Fibroblast of pulmonary artery (primary cell): ENCODE measurements at places on chromosomes 7 and 10.
A peak's percentile ranks its signal among the peaks of the same experiment; 100 is the strongest.

DNA sequence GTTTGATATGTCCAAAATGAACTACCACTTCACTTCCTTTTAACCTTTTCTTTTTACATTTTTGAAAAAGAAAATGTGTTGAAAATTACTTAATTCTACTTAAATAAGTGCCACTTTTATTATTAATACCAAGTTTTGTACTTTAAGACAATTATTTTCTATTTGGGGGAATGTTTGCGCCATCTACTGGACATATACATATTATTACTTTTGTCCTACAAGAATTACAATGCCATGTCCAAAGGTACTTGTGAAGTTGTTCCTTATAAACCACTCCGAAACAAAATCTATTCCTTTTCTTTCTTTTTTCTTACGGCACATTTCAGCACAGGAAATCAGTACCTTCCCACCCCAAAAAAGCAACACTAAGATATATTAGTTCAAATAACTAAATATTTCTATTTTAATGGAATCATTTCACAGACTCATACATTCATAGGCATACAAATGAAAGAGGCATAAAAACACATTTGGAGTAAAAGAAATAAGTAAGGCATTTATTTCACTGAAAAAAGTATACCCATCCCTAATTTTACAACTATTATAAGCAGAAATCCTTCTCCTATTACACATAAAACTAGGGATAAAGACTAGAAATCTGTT lies 169.9 kb downstream of the RNF133 start:
- peak; percentile 71 for DNase-seq

GRCh38 chr7:1906087-1906830 lies 236.2 kb downstream of the ELFN1 start:
- DNase-seq = no peak

DNA sequence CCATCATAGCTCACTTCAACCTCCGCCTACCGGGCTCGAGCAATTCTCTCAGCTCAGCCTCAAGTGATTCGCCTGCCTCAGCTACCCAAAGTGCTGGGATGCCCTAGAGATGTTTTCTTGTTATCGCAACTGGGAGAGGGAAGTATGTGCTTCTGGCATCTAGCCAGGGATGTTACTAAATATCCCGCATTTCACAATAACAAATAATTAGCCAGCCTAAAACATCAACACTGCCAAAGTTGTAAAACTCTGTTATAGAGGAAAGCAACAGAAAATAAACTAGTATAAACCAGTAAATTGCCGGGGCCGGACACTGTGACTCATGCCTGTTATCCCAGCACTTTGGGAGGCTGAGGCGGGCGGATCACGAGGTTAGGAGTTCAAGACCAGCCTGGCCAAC lies 7.2 kb downstream of the INA start:
- DNase-seq = peak; percentile 62

DNA sequence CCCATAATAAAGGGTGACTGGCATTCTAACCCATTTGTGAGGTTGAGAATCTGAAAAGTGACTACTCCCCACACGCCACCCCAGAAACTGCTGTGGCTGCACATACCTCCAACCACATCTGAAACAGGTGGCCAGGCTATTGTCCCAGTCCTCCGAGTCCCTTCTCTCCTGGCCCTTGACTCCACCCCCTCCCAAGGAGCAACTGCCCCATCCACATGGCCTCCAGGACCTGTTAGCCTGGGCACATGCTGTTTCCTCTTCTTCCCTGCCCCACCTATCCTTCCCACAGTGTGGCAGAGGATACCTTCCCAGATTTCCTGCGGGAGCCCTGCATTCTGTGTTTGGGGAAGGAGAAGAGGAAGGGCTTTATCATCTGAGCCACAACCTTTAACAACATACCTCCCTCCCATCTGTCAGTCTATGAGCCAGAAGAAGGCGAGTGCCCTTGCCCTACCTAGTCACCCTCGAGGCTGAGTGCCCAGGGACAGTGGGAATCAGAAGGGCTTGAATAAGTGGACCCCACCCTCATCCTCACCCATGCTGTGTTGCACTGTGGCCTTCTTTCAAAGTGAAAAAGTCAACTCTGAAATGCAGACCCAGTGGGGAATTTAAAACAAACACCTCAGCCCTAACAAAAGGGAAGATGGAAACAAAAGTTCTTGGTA lies 11.9 kb downstream of the STEAP1B start:
- DNase-seq = no peak

DNA sequence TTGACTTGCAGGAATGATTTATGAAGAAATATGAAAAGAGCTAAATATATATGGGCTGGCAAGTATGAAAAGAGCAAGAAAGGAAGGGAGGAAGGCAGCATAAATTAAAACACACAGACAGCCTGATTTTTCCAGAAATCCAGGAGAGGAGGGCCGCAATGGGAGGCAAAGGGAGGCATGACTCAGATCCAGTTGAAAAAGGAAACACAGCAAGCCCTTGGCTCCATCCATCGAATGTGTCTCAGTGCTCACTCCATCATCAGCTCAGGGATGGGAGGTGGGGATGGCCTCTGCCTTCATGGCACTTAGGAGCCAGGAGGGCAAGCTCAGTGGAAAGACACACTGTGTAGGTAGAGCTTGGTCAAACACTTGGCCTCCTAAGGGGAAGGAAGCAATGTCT lies 75.7 kb upstream of the PDZD8 start:
- DNase-seq = no peak

- DNase-seq = no peak
Measured at GRCh38 chr7:726854-727103, 280 bp downstream of the DNAAF5 start.

DNA sequence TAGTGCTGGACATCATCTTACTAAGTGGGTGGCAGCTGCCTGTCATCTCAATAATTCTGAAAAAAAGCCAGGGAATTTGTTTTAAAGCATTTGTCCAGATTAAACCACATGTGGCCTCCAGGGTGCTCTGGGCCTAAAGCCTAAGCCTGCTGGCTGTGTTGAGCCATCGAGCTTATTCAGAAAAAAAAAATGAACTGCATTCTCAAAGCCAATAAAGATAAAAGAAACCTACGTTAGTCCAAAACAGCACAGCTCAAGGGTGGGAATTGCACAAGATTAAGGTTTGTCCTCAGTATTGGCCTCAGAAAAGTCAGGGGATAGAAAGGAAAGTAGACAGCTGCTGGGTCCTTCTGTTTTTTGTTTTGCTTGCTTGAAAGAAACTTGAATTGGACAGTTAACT lies 22.6 kb upstream of the PRTFDC1 start:
- peak; percentile 96 for DNase-seq

DNA sequence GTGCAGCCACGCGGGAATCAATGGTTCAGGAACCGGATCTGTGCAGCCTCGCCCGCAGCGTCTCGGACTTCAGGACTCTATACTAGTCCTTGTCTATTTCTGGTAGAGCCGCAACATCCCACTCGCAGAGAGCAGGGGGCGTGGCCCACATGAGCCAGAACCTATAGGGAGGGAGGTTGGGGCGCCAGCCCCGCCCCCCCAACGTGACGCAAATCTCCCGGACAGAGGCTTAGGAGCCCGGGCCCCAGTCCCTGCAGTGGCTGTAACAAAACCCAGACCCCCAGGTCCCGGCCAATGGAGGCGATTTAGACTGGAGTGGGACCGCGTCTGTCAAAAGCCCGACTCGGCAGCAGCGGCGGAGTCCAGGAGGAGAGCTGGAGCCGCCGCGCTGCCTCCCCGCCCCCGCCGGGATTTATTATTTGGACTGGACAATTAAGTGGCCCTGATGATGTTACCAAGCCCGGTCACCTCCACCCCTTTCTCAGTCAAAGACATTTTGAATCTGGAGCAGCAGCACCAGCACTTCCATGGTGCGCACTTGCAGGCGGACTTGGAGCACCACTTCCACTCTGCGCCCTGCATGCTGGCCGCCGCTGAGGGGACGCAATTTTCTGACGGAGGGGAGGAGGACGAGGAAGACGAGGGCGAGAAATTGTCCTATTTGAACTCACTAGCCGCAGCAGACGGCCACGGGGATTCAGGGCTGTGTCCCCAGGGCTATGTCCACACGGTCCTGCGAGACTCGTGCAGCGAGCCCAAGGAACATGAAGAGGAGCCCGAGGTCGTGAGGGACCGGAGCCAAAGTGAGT lies at the start of gene NKX2-3:
Gene NKX2-3 (plus strand): TSS at position 256 of the 809 bp plus-strand sequence. CDS start 190 bp downstream, at position 446.
- DNase-seq = peak; percentile 33

DNA sequence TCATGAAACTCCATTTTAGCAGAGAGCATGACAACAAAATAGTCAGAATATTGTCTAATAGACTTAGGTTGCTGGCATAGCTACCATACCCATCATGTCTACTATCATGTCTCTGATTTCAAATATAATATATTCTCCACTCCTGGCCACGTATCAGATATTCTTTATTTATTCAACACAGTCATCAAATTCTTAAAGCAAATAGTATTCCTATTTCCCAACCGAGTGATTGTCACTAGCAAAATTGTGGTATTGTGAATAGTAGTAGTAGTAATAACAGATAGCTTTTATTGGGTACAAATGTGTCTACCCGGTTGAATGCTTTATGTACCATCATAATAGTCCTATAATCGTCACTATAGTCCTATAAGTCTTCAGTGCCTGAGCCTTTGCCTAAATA lies 918.6 kb downstream of the KCNMA1 start:
- DNase-seq = no peak

GRCh38 chr10:3020311-3020710 lies 47.0 kb upstream of the PFKP start:
- DNase-seq = no peak

GRCh38 chr7:92873776-92874175 lies 37.4 kb upstream of the CDK6 start:
- peak; percentile 36 for DNase-seq

DNA sequence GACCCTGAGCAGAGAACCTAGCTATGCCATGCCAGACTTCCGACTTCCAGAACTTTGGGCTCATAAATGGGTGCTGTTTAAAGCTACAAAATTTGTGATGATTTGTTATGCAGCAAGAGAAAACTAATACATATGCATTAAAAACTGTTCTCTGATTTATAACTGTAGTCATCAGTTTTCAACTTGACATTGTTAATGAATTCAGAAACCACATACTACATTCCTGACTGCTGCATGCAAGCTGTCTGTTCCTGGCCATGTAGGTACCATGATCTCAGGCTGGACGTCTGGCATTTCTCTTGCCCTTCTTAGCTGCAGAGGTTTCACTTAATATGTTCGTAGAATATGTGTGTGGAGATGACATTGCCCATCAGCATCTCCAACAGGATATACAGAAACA lies 28.4 kb downstream of the MKX start:
- no peak for DNase-seq

DNA sequence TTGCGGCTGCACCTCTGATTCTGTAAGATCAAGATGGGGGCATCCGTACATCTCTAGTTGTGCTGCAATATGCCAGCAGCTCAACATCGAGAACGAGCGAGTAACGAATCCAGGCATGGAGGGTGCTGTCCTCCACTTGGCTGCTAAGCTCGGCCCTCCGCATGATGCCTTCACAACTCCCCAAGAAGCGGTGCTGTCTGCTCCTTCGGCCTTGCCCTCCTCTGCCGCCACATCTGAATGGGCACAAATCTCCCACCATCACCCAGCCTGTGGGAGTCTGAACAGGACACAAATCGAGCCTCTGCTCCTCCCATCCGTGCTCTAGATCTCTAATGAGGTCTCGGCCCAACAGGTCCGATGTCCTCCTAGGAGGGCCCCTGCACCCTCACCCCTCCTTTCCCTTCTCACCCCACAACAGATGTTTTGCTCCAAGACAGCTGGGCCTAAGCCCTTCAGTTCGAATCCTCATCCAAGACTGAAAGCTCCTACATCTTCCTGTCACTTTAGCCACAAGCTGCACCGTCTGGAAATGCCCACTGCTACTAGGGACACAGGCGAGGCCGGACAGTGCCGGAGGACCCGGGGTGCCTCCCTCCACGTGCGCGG lies 86.7 kb downstream of the ZNF33B start:
- DNase-seq = no peak

DNA sequence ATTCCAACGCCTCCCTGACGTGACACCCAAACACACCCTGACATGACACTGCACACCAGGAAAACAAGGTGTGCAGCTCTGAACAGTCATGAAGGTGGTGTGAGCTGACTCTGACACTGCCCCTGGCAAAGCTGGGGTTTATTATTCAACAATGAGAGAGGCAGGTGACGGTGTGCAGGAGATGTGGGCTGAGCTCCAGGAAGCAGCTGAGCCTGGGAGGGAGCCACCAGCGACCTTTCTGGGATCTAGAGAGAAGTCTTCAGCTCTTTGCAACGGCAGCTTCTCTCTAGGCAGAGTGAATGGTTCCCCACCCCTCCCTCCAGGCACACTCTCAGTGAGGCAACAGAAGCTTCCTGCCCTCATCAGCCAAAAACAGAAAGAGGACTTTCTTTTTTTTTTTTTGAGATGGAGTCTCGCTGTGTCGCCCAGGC lies 65.6 kb downstream of the SH3PXD2A start:
- no peak for DNase-seq

DNA sequence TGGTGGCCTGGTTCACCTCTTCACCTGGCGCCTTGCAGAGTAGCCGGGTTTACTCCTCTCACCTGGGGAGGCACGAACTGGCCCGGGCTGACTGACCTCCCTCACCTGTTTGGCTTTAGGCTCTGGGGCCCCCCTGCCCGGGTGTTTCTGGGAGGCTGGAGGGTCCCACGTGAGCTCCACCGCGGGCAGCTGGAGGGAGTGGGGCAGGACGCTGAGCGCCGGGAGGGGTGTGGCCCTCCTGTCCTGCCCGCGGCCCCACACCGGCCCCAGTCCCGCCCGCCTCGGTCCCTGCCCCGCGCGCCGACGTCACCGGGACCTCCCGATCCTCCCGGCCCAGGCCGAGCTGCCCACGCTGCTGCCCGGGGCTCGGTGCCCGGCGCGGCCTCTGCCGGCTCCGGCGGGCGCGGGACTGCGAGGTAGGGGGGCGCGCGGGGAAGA lies at the start of gene AMZ1:
Gene AMZ1 (plus strand): TSS at position 322 of the 438 bp plus-strand sequence. CDS start 12,250 bp downstream, outside the sequence.
- DNase-seq = no peak

GRCh38 chr10:116866987-116867595 lies 17.8 kb downstream of the ENO4 start:
- DNase-seq = peak; percentile 50

- DNase-seq = peak; percentile 97
Measured at GRCh38 chr7:20229646-20230500, 12.7 kb upstream of the MACC1 start.

DNA sequence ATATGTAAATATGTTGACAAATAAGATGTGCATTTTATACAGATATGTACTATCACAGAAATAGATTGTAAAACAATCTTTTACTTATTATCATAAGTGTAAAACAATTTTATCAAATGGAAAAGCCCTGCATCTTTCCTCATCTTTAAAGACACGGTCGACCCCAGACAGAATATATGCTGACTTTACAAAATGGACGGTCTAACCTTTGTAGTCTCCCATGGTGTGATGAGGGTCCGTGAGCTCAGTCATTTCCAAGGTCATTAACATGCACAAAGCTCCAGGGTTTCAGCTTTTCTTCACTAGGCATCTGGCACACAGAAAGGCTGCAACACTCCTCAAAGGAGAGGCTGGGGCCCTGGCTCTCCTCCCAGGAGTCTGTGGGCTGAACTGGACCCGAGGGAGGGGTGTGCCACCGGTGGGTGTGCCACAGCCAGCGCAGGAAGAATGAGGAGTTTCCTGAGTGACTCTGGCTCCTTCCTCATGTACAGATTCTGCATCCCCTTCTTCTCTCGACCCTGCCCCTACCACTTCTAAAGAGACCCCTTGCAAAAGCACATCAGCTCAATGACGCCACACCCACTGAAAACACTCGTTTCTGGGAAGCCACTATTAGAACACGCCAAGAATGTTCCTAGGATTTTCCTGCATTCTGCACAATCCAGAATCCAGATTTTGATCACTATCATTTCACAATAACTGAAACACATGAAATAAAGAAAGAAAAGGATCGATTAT lies 26.2 kb upstream of the ABLIM1 start:
- DNase-seq = peak; percentile 68
